Gastroesophageal sphincter (tissue), 4 donors: ENCODE measurements at places on chromosomes 4 and X. TPM values are rescaled to one million over a fixed set of nuclear protein-coding genes. Genes with fewer than 3 reads are reported as not detected.

Gene NSG1
- total RNA-seq: 0.15 TPM

Gene NSD2
- total RNA-seq: 39.3 TPM

Gene EGFL6
- not detected for total RNA-seq

Gene FAM47E
- 6.2 TPM for total RNA-seq

Gene IQCM
- not detected for total RNA-seq

Gene CYLC1
- total RNA-seq: not detected

Gene ASB11
- 0.67 TPM for total RNA-seq

Gene DUSP9
- not detected for total RNA-seq

Gene COL4A6
- total RNA-seq: 217 TPM

- ATAC-seq: no peak
These were observed 8.0 kb downstream of the SUPT20HL2 start for GRCh38 chrX:24305905-24306304.

DNA sequence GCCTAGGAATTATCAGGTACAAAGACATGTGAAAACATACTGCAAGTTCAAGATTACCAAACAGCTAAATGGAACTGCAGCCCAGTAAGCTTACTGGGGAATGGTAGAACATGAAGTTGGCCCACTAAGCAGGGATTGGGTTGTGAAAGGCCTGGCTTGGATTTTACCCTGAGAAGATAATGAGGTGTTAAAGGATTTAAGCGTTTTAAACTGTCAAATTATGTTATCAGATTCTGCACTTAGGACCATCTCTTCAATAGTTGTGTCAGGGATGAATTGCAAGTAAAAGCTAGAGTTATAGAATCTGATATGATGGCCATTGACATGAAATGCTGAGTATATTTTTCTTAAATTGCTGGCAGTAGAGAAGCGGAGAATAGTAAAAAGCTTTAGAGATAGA is 225.7 kb downstream of the GRID2 start:
- ATAC-seq: no peak

DNA sequence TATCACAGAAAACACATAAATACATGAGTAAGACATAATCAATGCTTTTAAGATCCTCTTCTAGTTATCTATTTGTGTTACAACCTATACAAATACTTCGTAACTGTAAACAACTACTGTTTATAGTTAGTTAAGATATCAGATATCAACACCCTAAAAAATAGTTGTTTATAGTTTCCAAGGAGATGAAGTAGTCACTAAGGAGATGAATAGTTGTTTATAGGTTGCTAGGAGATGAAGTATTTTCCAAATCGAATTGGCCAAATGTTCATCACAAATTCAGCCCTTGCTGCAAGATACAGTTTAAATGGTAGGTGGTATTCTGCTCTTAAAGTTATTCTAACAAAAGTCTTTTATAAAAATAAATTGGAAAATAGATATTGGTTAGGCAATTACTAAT is 618.2 kb upstream of the PCDH10 start:
- ATAC-seq: no peak

DNA sequence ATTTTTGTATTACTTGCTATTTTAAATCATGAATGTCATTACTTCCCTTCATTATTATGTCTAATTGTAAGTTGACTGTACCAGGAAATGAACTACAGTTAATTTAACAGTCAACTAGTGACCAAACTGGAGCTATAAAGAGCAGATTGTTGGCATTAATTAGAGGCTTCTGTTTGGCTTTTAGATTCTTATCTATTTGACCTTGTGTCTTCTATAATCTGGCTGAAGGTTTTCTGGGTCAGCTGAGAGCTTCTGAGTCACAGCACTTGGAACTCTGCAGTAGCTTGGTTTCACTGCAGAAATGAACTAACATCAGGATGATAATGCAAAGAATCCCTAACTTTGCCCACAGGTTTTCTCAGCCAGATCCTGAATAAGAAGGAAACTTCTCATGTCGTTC is 169.2 kb upstream of the LEF1 start:
- ATAC-seq: no peak

DNA sequence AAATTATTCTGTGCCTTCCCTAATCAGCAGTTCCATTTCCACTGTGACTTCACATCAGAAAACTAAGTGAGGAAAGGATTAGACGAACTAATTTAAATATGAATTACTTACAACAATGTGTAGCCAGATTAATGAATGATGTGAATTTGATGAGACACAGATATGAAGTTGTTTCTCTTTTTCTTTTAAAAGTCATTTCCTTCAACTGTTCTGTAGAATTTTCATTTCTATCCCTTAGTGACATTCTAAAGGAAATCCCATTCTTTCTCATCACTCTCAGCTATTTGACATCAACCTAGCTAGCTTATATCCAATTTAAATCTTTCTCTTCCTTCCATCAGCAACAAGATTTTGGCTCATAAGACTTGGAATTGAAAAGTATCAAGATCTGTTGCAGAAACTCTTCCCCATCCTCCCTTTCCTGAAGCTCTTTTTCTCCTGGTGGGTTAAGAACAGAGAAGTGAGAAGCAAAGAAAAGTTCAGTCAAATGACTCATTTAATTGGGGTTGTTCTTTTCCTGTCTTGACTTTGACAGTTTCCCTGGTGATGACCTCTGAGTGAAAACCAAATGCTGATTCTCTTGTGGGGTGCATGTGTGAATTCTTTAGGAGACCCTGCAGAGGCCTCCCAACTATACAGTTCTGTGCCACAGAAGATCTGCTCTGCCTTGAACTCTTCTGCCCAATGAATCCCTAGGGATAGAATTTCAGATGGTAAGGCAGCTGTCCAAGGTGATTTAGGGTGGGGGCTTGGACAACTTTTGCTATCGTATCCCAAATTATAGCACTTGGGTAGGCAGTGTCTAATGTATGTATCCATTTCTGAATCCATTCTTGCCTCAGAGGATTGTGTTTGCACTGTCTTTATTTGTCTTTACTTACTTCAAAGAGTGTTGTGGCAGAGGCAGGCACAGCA is 232.5 kb upstream of the GPRIN3 start:
- no peak for ATAC-seq

GRCh38 chr4:180058691-180059215 is 2184.4 kb upstream of the TENM3 start:
- peak; percentile 12 for ATAC-seq

- no peak for ATAC-seq
These were observed 1.7 kb downstream of the CLCN4 start for GRCh38 chrX:10158279-10159144.

DNA sequence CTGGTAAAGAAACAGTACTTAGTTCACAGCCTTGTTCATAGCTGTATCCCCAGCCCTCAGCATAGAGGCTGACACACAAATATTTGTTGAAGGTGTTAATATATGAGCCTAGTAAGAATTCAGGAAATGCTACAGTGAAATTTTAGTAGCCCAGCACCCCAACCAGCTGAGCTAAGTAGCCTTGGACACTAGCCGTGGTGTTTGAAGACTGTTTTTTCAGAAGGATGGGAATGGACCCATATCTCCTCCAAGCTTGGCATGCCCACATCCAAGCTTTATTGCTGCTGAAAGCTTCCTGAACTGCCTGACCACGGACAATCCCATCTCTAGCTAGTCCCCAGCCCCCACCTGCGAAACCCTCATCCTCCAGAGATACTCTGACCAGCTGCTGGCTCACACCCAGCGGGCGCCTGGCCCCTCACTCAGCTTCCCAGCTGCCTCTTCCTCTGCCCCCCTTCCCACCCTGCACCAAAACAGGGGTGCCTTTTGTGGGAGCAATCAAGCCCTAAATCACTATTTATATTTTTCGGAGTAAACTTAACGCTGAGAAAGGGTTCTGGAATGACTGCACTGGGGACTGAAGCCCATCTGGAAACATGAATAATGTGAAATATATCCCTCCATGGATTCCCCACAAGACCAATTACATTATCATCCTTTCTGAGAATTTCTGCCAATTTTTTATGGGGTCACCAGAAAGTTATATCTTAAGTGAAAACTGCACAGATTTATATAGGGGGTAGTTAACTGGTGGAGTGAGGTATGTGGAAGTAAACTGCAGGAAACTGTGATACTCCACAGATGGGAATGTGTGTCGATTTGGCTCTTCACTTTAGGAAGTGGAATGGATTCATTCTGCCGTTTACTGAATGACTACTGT is 41.1 kb upstream of the CBR4 start:
- peak; percentile 13 for ATAC-seq

DNA sequence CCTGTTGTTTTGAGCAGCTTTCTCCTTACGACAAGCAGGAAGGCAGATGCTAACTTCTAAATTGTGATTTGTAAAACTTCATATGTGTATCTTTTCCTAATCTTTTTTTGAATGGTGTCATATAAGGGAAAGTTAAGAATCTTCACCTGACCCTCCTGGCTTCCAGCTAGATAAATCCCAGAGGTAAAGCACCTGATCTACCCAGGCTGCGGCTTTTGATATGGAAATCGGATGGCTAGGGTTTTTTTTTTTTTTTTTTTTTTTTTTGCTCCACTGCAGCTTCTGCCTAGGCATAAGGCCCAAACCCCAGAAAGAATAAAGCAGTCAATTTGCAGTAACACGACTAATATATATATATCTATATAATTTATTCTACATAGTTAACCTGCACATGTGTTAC is 10.0 kb downstream of the MAB21L2 start:
- no peak for ATAC-seq

DNA sequence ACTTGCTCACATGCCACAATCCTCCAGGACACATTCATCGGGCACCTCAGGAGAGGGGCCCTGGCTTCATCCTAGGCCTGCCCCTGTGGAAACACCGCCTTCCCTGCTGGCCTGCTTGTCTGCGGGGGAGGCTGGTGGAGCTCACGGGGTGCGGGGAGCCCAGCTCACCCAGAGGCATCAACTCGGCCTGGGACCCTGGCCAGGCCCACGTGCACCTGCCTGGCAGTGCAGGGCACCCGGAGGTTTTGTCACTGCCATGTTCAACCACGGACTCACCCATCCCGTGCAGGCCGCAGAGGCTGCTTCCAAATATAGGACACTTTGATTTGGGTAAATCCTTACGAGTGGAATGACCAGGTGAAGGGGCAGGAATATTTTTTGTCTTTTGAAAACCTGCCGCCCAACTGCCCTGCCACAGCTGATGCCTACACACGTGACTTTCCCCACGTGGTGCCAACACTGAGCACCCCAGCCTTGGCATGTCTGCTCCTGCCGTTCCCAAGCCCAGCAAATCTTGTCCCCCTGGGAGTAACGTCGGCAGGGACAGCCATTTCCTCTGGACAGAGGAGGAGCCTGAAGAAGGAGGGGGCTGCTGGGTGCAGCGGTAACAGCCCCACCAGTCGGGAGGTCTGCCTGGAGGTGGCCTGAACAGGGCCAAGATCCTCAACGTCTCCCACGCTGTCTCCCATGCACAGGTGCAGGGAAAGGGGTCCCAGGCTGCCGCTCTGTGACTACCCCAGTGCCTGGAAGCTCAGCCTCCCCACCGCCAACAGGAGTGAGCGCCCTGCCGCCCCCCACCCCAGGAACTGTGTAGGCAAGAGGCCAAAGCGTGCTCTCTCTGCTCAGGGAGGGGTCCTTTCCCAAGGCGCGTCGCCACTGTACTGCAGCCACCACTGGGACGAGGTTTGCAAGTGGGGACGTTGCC is 8.5 kb downstream of the MXD4 start:
- no peak for ATAC-seq

- ATAC-seq: peak; percentile 55
These were observed 14.7 kb downstream of the C4orf54 start for GRCh38 chr4:99642725-99643489.

GRCh38 chr4:17535906-17536305 is 20.9 kb downstream of the CLRN2 start:
- ATAC-seq: no peak

DNA sequence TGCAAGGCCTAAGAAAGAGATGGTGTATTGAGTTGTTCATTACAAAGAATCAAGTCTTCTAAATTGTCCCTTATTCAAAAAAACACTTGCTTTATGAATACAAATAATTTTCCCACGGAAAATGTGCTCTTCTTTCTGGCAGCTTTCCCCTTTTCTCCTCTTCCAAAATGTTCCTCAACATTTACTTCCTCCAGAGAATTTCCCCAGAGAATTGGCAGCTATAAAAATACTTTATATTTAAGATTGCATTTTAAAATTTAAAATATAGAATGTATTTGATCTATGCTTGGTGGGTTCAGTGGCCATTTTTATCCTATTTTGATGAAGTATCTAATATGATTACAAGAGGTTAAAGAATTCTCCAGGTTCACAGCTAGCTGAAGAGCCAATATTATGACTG is 521.0 kb downstream of the IQCM start:
- ATAC-seq: no peak

- ATAC-seq: peak; percentile 75
These were observed 156.6 kb upstream of the SCML1 start for GRCh38 chrX:17580539-17581152.
